T-helper 17 cell (primary cell): ENCODE measurements at places on chromosomes 5 and 9.
A peak's percentile ranks its signal among the peaks of the same experiment; 100 is the strongest.

- peaks cover 32% of the 10 kb centered on the region for H3K4me1 ChIP-seq
- H3K36me3 ChIP-seq, result peaks cover 2% of the 10 kb centered on the region
- no peaks in the 10 kb centered on the region for H3K27me3 ChIP-seq
- H3K4me3 ChIP-seq, result peak overlapping the region; percentile 39
Measured at GRCh38 chr9:22052376-22052945, 43.4 kb upstream of the CDKN2B start.

DNA sequence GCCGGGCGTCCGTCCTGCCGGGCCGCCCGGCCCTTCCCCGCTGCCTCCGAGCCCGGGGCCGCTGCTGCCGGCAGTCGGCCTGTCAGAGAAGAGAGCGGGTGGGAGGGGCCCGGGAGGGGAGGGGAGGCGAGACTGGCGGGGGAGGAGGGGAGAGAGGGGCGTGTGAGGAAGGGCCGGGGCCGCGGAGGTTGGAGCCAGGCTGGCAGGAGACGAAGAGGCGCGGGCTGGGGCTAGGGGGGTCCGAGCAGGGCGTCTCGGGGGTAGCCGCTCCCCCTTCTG is 570 bp downstream of the CREBRF start:
- peaks cover 3% of the 10 kb centered on the region for H3K36me3 ChIP-seq
- peaks cover 23% of the 10 kb centered on the region for H3K4me1 ChIP-seq
- H3K4me3 ChIP-seq, result peak overlapping the region; percentile 93
- peaks cover 5% of the 10 kb centered on the region for H3K27me3 ChIP-seq

GRCh38 chr5:131671994-131672655 is 37.1 kb upstream of the RAPGEF6 start:
- H3K27ac ChIP-seq, result no peak overlapping the region
- DNase-seq, result no peak
- H3K4me1 ChIP-seq, result no peaks in the 10 kb centered on the region
- peaks cover 11% of the 10 kb centered on the region for H3K36me3 ChIP-seq

- H3K36me3 ChIP-seq, result peaks cover 2% of the 10 kb centered on the region
Measured at GRCh38 chr9:117691367-117691766, 12.8 kb upstream of the TLR4 start.

GRCh38 chr9:97629156-97629555 is 4.0 kb downstream of the TSTD2 start:
- peaks cover 9% of the 10 kb centered on the region for H3K36me3 ChIP-seq
- H3K4me3 ChIP-seq, result no peak overlapping the region
- no peak for DNase-seq
- no peaks in the 10 kb centered on the region for H3K27me3 ChIP-seq

- H3K27ac ChIP-seq, result no peak overlapping the region
- DNase-seq, result peak; percentile 52
- H3K4me3 ChIP-seq, result no peak overlapping the region
- H3K36me3 ChIP-seq, result peaks cover 19% of the 10 kb centered on the region
Measured at GRCh38 chr5:76641514-76642120, 18.4 kb upstream of the F2RL2 start.

DNA sequence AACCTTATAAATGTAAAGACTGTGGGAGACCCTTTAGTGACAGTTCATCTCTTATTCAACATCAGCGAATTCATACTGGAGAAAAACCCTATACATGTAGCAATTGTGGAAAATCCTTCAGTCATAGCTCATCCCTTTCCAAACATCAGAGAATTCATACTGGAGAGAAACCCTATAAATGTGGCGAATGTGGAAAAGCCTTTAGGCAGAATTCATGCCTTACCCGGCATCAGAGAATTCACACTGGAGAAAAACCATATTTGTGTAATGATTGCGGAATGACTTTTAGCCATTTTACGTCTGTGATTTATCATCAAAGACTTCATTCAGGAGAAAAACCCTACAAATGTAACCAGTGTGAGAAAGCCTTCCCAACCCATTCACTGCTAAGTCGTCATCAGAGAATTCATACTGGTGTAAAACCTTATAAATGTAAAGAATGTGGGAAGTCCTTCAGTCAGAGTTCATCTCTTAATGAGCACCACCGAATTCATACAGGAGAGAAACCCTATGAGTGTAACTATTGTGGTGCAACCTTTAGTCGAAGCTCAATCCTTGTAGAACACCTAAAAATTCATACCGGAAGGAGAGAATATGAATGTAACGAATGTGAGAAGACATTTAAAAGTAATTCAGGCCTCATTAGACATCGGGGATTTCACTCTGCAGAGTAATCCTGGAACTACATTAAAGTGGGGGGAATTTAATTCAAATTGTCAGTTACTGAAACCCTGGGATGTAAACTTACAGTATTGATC is 17.7 kb downstream of the ZNF483 start:
- H3K27ac ChIP-seq, result no peak overlapping the region
- no peaks in the 10 kb centered on the region for H3K4me1 ChIP-seq
- peaks cover 5% of the 10 kb centered on the region for H3K36me3 ChIP-seq
- H3K4me3 ChIP-seq, result no peak overlapping the region
- no peak for DNase-seq

DNA sequence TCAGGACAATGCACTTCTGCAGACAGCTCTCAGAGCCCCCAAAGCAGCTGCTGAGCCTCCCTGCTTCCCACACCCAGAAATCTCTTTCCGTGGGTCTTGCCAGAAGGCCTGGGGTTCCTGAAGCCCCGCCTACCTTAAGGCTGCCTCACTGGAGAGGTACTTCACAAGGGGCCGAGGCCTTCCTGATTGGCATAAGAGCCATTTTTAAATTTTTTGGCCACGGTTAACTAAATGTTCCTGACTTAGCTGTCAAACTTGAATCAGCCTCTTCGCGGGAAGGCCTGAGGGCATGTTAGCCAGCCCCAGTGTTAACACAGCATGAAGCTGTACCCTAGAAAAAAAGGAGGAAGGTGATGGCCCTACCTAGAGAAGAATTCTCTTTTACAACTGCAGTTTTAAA is 20.7 kb upstream of the EPB41L4B start:
- no peaks in the 10 kb centered on the region for H3K36me3 ChIP-seq
- H3K27ac ChIP-seq, result no peak overlapping the region
- peaks cover 14% of the 10 kb centered on the region for H3K27me3 ChIP-seq
- no peak for DNase-seq
- no peaks in the 10 kb centered on the region for H3K4me1 ChIP-seq

DNA sequence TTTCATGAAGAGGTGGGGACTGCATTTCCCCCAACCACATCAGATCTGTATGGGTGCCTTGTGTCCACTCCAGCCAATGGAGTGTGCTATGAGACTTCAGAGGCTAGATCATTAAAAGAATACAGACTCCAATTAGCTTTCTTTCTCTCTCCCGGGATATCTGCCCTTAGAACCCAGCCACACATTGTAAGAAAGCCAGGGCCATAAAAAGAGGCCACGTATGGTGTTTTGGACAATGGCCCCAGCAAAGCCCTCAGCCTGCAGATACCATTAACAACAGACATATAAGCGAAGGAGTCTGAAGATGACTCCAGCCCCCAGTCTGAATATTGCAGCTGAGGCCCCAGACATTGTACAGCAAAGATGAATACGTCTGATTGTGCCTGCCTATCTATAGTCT is 21.5 kb downstream of the IL6ST start:
- peaks cover 5% of the 10 kb centered on the region for H3K36me3 ChIP-seq
- H3K4me1 ChIP-seq, result peaks cover 20% of the 10 kb centered on the region
- H3K27ac ChIP-seq, result peak overlapping the region; percentile 76

GRCh38 chr5:137034213-137034612 is 464.9 kb downstream of the SPOCK1 start:
- no peak overlapping the region for H3K4me3 ChIP-seq
- no peaks in the 10 kb centered on the region for H3K36me3 ChIP-seq
- no peak overlapping the region for H3K27ac ChIP-seq
- H3K4me1 ChIP-seq, result no peaks in the 10 kb centered on the region

- peaks cover 17% of the 10 kb centered on the region for H3K27me3 ChIP-seq
- DNase-seq, result no peak
Measured at GRCh38 chr5:170554521-170555267, 50.9 kb downstream of the KCNIP1 start.

- peak overlapping the region; percentile 98 for H3K27ac ChIP-seq
- no peaks in the 10 kb centered on the region for H3K27me3 ChIP-seq
- no peak for DNase-seq
- H3K36me3 ChIP-seq, result no peaks in the 10 kb centered on the region
Measured at GRCh38 chr5:40437452-40437861, 242.3 kb upstream of the PTGER4 start.

GRCh38 chr5:145946112-145946861 is 9.9 kb downstream of the SH3RF2 start:
- peaks cover 6% of the 10 kb centered on the region for H3K4me1 ChIP-seq
- peaks cover 32% of the 10 kb centered on the region for H3K27me3 ChIP-seq
- no peaks in the 10 kb centered on the region for H3K36me3 ChIP-seq
- peak overlapping the region; percentile 57 for H3K27ac ChIP-seq

- peaks cover 10% of the 10 kb centered on the region for H3K4me1 ChIP-seq
- no peak for DNase-seq
- no peak overlapping the region for H3K4me3 ChIP-seq
- H3K27me3 ChIP-seq, result no peaks in the 10 kb centered on the region
- H3K27ac ChIP-seq, result no peak overlapping the region
- H3K36me3 ChIP-seq, result no peaks in the 10 kb centered on the region
Measured at GRCh38 chr5:126358525-126358924, 64.7 kb upstream of the GRAMD2B start.

DNA sequence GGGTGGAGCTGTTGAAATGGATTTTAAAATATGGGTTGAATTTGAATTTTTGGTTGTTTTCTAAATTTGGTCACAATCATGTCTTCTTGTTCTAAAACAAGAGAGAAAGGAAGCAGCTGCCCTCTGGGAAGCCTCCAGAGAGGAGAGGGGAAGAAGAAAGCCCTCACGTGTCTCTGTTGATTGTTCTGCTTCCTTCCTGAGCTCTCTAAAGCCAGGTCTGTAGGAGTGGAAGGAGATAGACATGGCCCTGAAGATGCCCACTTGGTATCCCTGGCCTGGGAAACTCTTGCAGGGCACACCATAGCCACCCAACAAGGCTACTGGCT is 59.6 kb downstream of the GALNT12 start:
- DNase-seq, result no peak
- H3K27ac ChIP-seq, result no peak overlapping the region
- H3K36me3 ChIP-seq, result no peaks in the 10 kb centered on the region
- H3K27me3 ChIP-seq, result peaks cover 32% of the 10 kb centered on the region

DNA sequence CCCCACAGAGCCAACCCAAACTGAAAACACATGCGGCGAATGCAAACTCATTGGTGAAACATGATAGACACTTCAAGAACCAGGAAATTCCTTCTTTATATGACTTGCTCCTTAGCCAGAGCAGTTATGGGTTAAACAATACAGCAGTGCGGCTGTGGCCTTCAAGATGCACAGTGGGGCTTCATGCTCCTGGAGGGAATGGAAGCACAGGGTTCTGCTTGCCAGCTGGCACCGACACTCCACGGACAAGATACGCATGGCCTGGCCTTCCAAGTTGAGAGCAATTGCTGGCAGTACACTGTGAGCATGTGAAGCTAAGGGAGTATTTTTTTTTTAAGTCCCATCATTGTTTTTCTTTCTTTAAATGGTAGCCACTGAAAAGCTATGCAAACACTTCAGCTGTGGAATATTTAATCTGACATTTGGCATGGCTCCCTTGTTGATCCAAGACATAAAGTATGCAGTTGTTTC is 451.6 kb upstream of the CD180 start:
- DNase-seq, result no peak
- H3K27me3 ChIP-seq, result peaks cover 17% of the 10 kb centered on the region
- H3K27ac ChIP-seq, result no peak overlapping the region
- H3K36me3 ChIP-seq, result no peaks in the 10 kb centered on the region
- H3K4me1 ChIP-seq, result peaks cover 8% of the 10 kb centered on the region

GRCh38 chr5:141494761-141495452 is 6.0 kb downstream of the PCDHGC5 start:
- H3K27me3 ChIP-seq, result peaks cover 80% of the 10 kb centered on the region
- peaks cover 12% of the 10 kb centered on the region for H3K36me3 ChIP-seq

DNA sequence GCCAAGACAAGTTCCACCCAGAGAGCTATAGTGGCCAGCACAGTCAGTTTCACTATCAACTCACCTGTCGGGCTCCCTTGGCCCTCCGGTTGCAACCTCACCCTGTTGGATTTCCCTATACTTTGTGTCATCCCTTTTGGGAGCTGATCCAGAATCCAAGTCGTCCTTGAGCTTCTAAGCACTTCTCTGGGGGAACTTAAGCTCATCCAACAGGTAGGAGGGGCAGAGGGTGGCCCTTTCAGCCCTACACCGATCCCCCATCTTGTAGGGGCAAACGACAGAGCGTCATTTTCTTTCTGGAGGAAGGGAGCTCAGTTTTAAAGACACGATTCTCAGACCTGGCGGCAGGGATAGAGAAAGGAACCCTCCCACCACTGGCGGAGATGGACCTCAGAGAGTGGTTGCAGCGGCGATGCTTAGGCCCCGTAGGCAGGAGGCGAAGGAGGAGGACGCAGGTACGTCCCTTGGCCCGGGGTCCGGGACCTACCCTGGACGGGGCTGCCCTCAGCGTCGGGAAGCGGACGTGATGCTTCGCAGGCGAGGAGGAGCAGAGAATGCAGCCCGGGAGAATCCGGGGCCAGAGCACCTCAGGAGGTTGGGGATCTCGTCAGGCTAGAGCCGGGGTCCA is 519 bp downstream of the ZER1 start:
- peak overlapping the region; percentile 96 for H3K27ac ChIP-seq
- no peak for DNase-seq
- peaks cover 21% of the 10 kb centered on the region for H3K4me1 ChIP-seq
- no peaks in the 10 kb centered on the region for H3K27me3 ChIP-seq
- no peaks in the 10 kb centered on the region for H3K36me3 ChIP-seq

DNA sequence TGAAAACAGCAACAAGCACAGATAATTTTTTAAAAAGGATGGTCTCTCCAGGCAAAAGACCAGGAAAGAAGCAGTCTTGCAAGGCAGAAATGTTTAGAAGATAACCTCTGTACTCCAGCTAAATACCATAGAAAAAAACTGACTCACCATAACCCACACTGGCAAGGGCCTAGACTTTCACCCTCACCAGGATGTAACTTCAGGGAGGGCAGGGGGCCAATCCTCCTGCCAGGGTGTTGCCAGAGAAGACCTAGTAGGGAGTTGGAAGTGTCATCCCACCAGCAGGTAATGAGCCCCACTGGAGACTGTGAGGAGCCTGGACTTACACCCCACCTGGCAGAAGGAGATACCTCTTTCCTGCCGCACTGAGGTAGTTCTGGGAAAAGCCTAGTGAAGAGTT is 97.6 kb downstream of the PRELID2 start:
- no peak for DNase-seq
- no peak overlapping the region for H3K4me3 ChIP-seq
- no peaks in the 10 kb centered on the region for H3K4me1 ChIP-seq
- no peaks in the 10 kb centered on the region for H3K27me3 ChIP-seq
- peaks cover 2% of the 10 kb centered on the region for H3K36me3 ChIP-seq

- H3K27ac ChIP-seq, result no peak overlapping the region
- H3K4me1 ChIP-seq, result no peaks in the 10 kb centered on the region
- H3K27me3 ChIP-seq, result peaks cover 74% of the 10 kb centered on the region
- H3K36me3 ChIP-seq, result no peaks in the 10 kb centered on the region
- H3K4me3 ChIP-seq, result no peak overlapping the region
Measured at GRCh38 chr5:173311818-173312585, 16.2 kb downstream of the STC2 start.
